ENCODE measurements at places on chromosomes 16 and 17.

GRCh38 chr17:80830020-80830780 lies 161.4 kb upstream of the CHMP6 start:
- no peak for DNase-seq

DNA sequence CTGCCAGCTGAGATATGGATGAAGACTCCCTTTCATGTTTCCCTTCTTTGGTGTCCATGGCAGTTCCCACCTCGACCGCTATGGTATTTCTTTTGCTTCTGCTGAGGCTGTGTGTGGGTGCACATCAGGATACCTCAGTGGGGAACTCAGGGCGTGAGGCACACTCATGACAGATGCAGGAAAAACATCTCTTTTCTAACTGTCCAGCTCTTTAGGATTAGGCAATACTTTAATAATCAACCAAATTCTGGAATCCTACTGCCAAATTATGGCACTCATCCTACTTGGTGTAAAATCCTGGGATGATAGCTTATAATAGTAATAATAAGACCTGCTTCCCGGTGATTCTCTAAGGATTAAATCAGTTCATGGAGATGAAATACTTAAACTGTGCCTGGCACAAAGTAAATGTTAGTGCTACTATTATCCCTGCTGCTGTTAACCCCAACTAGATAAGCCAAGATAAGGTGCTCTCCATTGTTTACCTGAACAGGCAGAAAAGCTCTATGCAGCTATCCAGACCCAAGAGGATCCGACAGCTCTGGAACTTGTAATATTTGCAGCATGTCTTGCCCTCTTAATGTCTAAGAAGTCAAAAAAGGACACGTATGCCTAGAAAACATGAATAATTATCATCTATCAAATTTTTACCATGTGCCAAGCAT lies 543.3 kb downstream of the WWOX start:
- no peak for DNase-seq

DNA sequence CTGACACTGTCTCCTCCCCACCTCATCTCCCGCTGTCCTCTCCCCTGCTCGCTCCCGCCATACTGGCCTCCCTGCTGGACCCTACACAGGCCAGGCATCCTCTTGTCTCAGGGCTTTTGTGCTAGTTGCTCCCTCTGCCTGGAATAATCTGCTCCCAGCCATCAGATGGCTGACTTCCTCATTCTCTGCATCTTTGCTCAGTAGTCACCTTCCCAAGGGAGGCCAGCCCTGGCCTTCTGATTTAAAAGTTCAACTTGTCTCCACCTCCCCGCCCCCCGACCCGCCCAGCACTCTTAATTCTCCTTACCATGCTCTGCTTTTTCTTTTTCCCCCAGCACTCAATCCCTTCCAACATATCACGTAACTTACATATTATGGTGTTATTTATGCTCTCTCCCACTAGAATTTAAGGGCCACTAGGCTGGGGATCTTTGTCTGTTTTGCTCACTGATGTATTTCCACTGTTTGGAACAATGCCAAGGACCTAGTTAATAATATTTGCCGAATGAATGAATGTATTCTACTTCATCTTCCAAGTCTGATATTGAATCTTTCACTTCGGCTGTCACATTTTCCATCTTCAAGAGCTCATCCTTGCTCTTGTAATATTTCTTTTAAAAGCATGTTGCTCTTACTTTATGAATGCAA lies 178.3 kb downstream of the CDK5R1 start:
- no peak for DNase-seq

GRCh38 chr16:51150165-51150887 lies 744 bp downstream of the SALL1 start:
- peak; percentile 27 for DNase-seq

- DNase-seq: peak; percentile 88
Measured at GRCh38 chr17:45277216-45277849, 15.4 kb upstream of the SPATA32 start.

GRCh38 chr17:1275962-1276736 lies 3.3 kb upstream of the TRARG1 start:
- peak; percentile 25 for DNase-seq

- no peak for DNase-seq
Measured at GRCh38 chr17:35596530-35597233, 9.6 kb downstream of the AP2B1 start.

GRCh38 chr16:74591876-74592650 lies 14.9 kb downstream of the GLG1 start:
- DNase-seq: no peak

DNA sequence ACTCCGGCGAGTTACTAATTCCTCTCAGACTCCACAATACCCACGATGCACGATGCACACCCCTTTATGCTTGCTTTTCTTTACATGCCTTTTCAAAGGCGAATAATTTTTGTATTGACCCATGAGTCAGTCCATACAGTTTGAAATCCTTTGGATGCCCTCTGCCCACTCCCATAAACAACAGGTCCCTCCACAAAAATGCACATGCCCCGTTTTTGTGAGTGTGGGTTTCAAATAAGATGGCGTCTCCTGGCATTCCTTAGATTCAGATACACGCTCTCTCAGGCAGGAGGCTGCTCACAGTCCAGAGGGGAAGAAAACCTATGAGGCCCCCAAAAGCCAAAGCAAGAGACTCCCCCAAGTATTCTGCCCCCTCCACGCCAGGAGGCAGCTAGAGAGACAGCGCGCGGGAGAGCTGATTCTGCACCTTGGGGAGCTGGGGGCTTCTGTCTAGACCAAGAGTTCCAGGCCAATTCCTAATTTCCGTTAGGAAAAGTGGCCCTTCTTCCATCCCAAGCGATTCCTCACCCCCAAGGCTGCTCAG lies 19.6 kb upstream of the HOXB9 start:
- DNase-seq: no peak

DNA sequence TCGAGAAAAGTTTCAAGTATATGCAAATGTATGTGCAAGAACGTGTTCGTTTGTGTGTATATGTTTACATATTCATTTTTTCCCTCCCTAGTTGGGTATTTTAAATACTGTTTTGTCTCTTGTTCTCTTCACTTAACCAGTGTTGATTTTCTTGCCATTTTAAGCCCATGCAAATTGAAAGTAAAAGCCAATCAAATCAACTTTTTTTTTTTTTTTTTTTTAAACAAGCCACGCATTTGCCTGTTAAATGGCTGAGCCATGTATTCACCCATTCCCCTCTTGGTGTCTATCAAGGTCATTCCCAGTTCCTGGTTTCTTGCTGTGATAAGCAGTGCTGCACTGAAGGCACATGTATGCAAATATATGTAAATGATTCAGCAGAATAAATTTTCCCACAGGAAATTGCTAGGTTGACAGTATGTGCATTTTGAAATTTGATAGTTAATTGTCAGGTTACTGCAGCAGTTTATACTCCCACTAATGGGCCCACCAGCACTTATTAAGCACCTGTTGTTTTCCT lies 12.2 kb downstream of the ABCC1 start:
- DNase-seq: no peak

Measured in NCI-H146 (cell line).